Fibroblast of upper back skin (primary cell): ENCODE measurements at places on chromosomes 2 and 18.

GRCh38 chr18:24398540-24398939 is 916 bp upstream of the OSBPL1A start:
- peak; percentile 47 for DNase-seq

GRCh38 chr18:36247036-36247435 is 50.5 kb upstream of the FHOD3 start:
- no peak for DNase-seq

DNA sequence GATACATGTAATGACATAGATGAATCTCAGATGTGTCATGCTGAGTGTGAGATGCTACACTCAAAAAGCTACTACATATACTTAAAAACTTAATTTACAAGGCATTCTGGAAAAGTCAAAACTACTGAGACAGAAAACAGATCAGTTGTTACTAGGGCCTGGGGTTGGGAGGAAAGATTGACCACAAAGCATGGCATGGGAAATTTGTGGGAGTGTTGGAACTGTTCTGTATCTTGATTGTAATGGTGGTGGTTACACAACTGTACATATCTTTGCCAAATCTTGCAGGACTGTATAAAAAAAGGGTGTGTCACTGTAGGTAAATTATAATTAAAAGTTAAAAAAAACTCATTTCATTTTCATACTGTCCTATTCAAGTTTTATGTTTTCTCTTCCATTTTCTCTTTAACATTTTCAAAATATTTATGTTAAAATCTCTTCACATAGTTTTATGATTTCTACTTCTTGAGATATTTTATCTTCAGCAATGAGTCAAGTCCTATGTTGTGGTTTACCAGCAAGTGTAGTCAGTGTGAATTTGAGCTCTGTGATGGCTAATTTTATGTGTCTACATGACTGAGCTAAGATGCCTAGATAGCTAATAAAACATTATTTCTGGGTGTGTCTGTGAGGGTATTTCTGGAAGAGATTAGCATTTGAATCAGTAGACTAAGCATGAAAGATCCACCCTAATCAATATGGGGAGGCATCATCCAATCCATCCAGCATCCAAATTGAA is 58.6 kb upstream of the VRK2 start:
- no peak for DNase-seq

DNA sequence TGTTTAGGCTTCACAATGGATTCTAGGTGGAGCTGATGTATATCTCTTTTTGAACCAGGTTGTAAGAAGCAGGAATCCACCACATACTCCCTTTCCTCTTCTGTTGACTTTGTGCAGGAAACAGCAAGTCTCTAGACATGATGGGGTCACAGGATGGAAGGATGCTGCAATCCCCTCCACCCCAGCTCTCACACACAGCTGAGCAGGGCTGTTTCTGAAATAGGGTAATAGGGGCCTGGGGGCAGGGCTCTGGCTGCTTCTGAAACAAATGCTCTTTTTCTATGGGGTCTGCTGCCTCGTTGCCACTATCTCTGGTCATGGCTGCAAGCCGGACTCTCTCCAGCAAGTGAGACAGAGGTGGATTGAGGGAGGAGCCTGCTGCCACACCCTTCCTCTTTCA is 148.9 kb downstream of the SOX11 start:
- no peak for DNase-seq

- no peak for DNase-seq
Measured at GRCh38 chr2:61900281-61900680, 5.2 kb upstream of the COMMD1 start.

DNA sequence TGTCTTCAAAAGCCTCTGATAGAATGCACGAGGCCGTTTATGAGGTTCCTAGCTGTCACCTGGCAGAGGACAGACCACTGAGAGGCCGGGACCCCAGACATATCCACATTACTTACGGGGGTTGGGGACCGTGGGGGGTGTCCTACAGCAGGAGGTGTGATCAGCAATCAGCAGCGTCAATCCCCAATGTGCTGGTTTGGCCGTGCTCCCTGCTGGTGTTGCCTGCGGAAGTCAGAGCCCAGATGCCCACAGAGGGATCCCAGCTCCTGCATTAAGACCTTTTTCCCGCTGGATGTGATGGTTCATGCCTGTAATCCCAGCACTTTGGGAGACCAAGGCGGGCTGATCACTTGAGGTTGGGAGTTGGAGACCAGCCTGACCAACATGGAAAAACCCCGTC is 20.8 kb upstream of the SP5 start:
- no peak for DNase-seq

GRCh38 chr18:58726671-58727070 is 55.4 kb downstream of the MALT1 start:
- no peak for DNase-seq

DNA sequence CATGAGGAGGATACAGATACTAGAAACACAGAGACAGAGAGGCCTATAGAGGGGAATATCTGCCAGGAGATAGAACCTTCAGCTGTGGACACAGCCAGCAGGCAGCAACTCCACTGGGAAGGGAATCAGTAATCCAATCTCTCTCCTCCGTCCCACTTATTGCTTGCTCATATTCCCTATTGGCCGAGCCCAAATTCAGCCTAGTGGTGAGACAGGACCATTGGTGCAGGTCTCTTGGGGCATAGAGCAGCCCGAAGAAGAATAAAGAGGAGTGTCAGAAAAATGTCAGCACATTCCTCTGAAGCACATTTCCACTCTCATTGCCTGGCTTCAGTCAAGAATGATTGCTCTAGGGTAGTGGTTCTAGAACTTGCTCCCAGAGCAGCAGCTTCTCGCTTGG is 1091.5 kb upstream of the GYPC start:
- DNase-seq: no peak

- DNase-seq: no peak
Measured at GRCh38 chr2:238865015-238865719, 17.3 kb downstream of the TWIST2 start.

DNA sequence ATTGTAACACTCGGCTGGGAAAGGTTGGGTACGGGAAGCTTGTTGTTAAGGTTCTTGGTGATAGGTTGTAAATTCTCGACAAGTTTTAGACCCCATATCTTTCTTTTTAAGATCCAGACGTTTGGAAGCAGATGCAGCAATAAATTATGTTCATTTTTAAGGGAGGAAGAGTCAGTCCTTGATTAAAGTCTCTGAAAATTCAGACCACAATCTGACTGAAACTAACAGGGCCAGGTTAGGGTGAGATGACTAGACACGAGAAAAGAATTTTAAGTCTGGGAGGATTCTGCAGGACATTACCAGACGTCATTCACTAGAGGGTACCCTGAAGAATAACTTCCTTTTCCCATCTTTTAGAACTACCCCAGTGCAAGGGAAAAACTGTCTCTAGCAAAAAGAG is 16.1 kb downstream of the WIPF1 start:
- DNase-seq: no peak

DNA sequence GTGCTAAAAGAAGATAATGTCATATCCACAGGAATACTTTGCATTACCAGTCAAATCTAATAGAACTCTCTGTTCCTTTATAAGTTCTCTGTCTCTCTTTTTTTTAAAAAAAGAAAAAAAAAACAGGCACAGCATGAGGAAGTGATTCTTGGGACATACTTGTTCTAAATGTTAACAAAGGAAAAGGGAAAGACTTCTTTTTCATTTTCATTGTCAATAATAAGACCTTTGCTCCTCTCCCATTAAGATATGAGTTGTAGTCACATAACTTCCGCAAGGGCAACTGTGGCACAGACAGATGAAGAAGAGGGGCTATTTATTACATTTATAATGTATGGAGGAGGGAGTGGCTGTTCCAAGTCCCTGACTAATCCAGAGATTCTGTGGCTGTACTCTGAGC is 4.7 kb downstream of the CD302 start:
- DNase-seq: no peak

DNA sequence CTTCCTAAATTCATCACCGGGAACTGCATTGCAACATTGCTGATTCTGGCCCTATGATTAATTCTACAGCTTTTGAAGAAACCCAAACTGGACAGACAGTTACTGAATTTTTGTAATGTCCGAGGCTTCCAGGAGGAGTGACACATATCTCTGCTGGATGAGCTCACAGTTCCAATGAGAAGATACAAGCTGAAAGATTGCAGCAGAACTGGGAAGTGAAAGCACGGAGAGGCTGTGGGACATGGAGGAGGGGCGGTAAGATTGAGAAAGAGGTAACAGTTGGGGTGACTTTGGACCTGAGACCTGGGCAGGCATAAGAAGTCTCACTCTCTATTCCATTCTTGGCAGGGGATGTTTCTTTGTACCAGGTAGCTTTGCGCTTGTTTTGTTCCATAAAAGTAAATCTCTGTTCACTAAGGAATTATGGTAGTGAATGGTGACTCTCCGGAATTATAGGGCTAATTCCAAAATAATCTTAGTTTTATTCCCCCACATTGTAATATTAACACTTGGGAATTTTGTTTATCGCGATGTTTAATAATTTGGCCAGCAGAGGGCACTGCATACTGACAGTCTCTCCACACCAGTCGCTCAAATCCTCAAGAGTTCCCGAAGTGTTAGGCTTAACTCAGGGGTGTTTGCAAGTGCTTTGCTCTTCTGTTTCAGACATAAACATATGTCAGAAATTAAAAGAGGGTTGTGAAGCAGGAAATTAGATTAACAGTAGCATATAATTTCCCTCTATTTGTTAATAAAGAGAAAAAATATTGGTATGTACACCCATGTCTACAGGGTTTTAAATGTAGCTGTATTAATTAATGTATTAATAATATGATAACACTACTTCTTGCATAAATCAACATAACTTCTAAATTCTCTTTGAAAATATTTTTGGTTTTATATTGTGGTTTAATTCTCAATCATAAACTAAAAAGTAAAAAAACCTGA is 201.4 kb downstream of the SOCS6 start:
- peak; percentile 62 for DNase-seq

DNA sequence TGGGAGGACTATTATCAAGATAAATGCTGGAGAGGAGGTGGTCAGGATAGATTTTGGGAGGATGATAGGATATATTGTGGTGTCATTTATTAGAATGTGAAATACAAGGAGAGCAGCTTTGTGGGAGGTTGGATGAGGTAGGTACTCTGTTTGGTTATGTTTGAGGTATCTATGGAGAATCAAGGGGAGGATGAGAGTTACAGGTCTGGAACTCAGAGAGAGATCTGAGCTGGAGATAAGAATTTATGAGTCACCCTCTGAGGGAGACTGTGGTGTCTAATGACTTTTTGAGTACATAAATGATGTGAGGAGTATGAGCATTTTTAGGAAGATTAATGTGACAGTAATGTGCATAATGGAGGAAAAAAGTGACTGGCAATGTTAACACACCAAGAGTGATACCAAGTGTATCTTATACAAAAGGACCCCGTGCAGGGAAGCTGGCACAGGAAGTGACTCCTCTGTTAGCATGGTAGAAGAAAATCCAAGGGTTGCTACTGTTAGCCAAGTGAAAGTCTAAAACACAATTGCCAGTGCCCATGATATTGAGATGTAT is 48.2 kb downstream of the CRIM1 start:
- DNase-seq: peak; percentile 90

GRCh38 chr2:163919717-163920116 is 183.9 kb upstream of the FIGN start:
- DNase-seq: no peak

DNA sequence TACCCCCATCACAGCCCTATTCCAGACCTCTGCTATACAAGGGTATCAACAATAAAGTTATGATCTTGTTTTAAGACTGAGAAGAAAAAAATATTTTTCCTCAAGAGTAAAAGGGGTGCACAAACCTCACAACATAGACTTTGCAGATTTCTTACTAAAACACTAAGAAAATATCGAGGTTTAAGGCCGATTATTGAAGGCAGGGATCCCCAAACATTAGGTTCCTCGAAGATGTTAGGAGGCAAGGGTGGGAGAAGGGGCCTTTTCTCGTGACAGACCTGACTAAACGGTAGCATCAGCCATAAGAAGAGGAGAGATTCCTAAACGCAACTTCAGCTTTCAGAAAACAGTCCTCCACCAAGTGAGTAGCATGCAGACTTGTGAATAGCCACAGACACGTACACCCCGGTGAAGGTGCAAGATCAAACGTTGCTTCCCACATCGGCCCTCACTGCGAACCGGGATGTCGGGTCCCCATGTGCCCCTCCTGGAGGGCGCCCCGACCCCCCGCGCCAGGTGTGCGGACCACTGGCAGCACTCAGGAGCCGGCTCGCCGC is 678 bp downstream of the PIAS2 start:
- peak; percentile 27 for DNase-seq

- DNase-seq: no peak
Measured at GRCh38 chr18:63799189-63799588, 24.0 kb downstream of the SERPINB7 start.

DNA sequence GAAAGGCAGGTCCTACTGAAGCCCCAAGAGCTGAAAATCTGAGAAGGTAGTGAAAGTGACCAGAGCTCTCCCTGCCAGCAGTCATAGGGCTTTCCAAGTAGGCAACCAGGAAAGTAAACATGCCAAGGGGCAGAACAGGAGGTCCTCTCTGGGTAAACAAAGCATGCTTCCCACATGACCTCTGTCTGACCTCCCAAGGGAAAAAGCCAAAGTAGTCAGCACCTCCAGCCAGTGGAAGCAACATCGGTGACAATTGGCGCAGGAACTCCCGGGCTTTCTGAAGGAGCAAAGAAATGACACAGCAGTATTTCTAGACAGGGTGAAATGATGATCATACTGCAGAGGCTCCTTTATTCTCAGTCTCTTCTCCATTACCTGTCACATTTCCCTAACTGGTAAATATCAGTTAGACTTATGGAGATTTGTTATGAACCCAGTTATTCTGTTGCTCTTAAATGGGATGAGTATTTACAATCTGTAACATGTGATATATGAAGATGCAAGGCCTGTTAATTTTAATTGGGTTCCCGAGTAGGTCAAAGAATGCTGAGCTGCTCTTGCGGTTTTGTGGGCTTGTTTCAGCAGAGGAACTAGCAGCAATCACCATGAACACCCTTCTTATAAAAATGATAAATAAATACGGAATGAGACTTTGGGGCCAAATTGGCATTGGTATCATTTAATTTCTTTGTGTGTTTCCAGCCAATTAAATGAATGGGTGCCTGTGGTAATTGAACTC is 321.0 kb downstream of the RND3 start:
- no peak for DNase-seq

- no peak for DNase-seq
Measured at GRCh38 chr2:109674894-109675534, 60.9 kb downstream of the SOWAHC start.

DNA sequence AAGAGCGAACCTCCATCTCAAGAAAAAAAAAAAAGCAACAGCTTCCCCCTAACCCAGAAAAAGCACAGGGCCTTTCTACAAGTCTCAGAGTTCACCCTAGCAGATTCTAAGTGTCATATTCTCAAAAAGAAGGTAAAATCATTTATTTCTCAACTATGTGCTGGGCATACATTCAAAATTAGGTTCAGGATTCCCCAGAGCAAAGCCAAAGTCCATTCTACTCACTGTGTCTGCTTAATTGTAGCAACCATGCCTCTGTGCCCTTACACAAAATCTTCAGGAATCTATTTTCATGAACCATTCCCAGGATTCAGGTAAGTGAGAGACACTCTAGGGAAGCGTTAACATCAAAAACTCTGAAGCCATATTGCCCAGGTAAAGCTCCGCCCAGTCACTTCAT is 40.0 kb downstream of the CPO start:
- no peak for DNase-seq

- no peak for DNase-seq
Measured at GRCh38 chr18:23494992-23495391, 8.3 kb upstream of the RMC1 start.

- no peak for DNase-seq
Measured at GRCh38 chr2:190587106-190587505, 52.6 kb upstream of the NEMP2 start.
